ENCODE measurements at places on chromosomes 5 and 9.

- no peak for DNase-seq
Observed at GRCh38 chr5:38424148-38425060, 132.0 kb downstream of the LIFR start.

DNA sequence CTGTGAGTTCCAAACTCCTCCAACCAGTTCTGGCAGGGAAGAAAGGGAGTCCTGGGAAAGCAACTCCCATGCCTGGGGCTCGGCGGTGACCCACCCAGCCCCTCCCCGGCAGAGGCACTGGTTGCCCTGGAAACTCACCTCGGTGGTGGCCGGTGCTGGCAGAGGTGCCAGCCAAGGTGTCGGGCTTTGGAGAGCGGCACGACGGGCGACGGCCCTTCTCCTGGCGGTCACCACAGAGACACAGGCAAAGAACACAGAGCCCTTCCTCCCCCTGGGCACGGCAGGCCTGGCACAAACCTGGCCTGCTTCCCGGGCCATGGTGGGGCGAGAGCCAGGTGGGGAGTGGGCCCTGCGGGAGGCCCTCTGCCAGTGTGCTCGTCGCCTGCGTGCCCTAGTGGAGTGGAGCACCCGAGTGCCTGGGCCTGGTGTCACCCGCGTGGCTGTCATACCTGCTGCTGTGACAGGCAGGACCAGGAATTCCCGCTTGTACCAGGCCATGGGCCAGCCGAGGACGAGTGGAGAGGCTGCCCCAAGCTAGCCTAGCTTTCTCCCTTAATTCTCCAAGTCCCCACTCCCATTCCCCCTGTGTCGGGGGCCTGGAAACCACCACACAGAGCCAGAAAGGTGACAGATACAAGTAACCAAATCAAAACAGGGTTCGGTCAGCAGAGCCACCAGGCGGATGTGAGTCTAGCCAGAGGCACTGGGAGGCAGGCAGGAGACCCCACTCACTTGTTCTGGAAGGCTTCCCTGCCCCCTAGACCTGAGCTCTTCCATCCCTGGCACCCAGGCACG, 8.2 kb upstream of the RALGDS start:
- no peak for DNase-seq

GRCh38 chr9:76530458-76531110, 71.6 kb downstream of the GCNT1 start:
- DNase-seq = no peak

DNA sequence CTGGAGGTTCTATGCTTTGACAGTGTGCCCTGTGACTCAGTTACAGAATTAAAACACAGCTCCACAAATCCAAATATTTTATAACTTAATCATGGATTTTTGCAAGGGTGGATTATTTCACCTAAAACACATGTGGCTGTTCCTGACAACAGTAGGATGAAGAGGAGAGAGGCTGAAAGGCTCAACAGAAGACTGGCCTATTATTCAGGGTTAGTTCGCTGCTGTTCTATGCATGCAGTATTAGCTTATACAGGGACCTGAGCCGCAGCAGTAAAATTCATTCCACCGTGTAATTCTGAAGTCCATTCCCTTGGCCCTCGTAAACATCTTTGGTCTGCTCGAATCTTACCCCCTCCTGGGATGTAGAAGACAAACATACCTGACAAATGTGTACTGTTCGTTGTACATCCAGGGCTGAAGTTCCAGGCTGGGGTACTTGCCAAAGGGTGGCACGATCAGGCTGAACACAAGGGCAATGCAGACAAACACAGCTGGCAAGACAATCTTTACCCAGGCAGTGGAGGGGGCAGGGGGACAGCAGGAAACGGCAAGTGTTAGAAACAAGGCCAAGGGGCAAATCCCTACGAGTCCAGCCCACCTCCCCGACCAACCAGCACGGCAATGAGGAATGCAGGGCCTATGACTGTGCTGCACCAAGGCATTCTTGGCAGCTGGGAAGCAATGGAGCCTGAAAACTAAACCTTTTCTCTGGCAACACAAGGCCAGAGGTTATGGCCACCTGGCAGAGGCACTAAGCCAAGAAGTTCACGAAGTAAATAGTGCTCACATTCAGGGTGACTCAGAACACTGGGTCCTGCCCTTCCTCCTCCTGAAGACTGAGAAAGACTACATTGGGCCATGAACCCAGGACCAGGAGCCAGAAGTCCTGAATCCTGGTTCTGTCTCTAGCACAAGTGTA, 46.8 kb downstream of the NIPSNAP3B start:
- DNase-seq = no peak

DNA sequence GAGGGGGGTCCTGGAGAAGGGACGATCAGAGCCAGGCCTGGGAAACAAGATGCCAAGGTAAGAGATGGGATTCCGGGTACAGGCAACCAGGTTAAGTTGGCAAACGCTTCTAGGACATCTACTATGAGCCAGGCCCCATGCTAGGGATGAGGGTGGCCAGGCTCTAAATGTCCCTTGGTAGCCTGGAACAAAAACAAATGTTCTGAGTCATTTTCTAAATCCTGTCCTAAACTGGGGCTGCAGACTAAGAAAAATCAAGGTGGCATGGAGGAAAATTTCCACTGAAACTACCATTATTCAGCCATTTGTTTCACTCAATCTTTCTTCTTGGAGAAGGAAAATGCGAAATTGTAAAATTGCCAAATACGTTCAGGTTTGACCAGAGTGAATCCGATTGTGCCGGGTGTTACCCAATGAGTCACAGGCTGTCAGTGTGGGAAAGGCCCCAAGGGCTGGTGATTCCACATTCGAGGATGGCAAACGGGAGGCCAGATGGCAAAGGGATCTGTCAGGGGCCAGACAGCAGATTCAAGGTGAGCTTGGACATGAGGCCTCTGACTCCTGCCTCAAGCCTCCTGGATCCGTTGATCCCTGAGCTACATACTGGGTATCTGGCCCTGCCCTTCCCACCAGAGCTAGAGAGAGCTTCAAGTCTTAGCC, 57.6 kb downstream of the PAX5 start:
- no peak for DNase-seq

DNA sequence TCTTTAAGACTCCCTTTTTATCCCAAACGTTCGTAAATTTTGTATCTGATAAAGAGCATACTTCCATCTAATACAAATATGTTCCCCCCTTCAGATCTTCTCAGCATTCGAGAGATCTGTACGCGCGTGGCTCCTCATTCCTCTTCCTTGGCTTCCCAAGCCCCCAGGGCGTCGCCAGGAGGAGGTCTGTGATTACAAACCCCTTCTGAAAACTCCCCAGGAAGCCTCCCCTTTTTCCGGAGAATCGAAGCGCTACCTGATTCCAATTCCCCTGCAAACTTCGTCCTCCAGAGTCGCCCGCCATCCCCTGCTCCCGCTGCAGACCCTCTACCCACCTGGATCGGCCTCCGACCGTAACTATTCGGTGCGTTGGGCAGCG, 19.9 kb downstream of the CDKN2A start:
- no peak for DNase-seq

- no peak for DNase-seq
Observed at GRCh38 chr5:36177715-36178523, 26.0 kb downstream of the SKP2 start.

GRCh38 chr9:28841775-28842174, 1268.5 kb upstream of the C9orf72 start:
- DNase-seq = no peak

- DNase-seq = no peak
Observed at GRCh38 chr9:85142496-85142911, 473.0 kb downstream of the NTRK2 start.

GRCh38 chr9:83432877-83433550, 105.2 kb downstream of the FRMD3 start:
- no peak for DNase-seq

- DNase-seq = no peak
Observed at GRCh38 chr5:150410524-150411244, 2.0 kb downstream of the CD74 start.

DNA sequence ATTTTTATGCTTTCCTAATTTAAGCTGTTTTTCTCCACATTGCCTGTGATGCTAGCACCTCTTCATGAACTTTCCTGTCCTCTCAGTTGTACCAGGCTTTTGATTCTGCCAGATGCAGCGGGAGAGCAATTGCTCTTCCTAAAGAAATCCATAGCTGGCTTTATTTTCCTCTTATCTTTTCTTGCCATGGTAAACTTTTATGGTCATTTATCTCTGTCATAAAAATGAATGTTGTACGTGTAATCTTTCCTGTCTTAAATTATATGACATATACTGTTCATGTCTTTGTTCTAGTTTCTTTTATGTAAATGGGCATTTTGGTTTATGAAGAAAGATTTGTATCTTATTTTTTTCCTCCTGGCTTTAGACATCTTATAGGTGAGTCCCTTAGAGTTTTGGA, 127.5 kb downstream of the SH3GL2 start:
- no peak for DNase-seq

DNA sequence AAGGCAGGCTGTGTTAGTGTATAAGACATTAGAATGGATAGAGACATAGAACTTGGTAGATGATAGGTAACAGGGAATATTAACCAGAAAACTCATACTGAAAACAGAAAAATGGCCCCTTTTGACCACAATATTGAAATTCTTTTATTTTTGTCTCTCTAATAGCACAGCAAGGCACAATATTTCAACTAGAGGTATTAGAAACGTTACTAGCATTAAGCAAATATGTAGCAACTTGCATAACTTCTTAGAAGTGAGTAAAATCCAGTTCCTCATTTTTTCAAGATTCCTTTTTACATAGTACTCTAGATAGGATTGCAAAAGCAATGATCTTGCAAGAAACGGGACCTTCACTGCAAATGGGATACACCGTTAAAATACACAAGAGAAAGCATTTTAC, 102.7 kb upstream of the VCAN start:
- no peak for DNase-seq

DNA sequence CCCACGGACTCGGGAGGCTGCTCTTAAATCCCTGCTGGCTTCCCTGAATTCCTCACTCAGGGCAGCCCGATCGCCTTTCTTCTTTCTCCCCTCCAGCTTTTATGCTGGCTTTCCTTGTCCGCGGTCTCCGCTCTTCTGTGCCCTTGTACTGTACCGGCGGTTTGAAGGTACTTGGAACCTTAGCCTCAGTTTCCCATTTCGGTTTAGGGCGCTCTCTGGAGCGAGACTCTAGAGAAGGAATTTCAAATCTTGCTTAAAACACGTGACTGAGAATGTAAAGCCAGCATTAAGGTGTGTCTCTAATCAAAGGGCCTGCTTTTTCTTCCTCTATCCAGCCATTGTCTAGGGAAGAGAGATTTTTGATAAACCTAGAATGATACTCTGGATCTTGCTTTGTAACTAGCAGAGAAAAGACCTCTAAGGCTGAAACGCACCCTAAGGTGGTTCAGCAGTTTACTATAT, 650 bp downstream of the GPR107 start:
- DNase-seq = no peak

- no peak for DNase-seq
Observed at GRCh38 chr5:53069626-53070025, 39.9 kb downstream of the MOCS2 start.

- no peak for DNase-seq
Observed at GRCh38 chr5:54932789-54933188, 52.6 kb downstream of the ESM1 start.

DNA sequence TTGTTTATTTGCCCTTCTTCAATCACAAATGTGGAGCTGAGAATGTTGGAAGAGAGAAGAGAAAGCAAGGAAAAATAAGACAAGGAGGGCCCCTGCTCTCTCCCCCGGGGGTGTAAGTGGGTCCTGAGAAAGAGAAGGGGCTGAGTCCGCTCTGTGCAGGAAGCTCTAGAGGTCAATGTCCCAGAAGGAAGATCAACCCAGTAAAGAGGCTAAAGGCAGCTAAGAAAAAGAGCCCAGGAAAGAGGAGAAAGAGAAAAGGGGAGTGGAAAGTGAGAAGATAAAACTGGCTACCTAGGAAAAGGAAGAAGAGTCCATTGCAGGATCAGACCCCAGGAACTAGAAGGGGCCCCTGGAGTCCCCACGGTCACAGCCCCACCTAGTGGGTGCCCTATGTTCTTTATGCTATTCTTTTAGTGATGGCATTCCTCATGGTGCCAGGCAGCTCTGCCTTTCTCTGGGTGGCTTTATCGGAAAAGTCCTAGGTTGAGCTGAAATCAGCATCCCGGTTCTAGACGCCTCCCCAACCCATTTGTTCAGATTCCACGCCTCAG, 583.4 kb downstream of the ACTL7B start:
- no peak for DNase-seq

DNA sequence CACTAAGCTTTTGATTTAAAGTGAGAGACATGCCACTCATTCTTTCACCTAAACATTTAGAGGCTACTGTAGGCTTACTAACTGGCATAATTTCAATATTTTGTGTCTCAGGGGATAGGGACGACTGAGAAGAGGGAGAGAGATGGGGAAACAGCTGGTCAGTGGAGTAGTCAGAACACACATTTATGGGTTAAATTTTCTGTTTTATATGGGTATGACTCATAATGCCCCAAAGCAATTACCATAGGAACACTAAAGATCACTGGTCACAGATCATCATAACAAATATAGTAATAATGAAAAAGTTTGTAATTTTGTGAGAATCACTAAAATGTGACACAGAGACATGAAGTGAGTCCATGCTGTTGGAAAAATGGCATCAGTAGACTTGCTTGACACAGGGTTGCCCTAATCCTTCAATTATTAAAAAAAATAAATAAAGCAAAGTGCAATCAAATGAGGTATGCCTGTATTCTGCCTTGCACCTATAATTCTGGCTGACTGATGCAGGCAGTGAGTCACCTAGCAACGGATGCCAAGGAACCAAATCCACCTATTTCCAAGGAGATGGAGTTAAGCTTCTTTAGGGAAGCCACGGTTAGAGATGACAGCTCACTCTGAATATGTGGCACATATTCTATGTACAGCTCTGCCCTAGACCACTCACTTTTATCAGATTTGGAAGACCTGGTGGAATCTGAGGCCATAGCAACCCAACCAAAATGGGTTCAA, 166.1 kb downstream of the MARCHF11 start:
- no peak for DNase-seq

DNA sequence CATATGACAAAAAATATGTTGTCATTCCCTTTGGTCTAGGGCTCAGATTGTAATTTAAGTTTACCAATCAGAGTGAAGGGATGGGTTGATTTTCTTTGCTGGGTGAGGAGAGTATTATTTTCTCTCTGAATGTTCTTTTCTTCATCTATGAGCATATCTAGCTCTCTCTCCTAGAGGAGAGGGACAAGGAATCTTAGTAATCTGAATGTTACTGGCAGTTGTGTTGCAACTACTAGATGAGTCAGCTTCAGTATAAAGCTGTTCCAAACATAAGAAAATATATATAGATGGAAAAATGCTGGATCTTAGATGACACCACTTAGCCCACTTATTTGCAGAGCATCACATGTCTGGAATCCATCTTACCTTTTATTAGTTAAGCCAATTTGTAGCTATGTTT, 259.3 kb downstream of the TUSC1 start:
- no peak for DNase-seq

DNA sequence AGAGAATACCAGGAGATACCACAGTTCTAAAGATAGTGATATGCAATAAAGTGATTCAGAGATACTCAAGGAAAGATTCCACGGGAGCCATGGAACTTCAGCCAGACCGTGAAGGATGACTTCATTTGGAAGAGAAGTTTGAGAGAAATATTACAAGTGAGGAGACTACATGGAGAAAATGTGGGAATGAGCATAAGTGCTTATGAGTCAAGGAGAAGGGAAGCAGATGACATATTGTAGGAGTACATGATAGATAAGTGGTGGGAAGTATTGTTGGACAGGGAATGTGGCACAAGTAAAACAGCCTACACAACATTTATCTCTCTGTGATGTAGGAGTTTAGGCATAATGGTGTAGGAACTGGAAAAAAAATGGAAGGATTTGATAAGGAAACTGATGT, 122.1 kb upstream of the FBXL17 start:
- no peak for DNase-seq

- no peak for DNase-seq
Observed at GRCh38 chr9:114287001-114287762, 35.7 kb upstream of the ORM1 start.
